NCI-H69 (cell line): ENCODE measurements at places on chromosomes 16 and 17.

- no peak for DNase-seq
These were observed 5.1 kb upstream of the CISD3 start for GRCh38 chr17:38725066-38725465.

- DNase-seq, result no peak
These were observed 80.7 kb upstream of the SDK2 start for GRCh38 chr17:73724990-73725389.

DNA sequence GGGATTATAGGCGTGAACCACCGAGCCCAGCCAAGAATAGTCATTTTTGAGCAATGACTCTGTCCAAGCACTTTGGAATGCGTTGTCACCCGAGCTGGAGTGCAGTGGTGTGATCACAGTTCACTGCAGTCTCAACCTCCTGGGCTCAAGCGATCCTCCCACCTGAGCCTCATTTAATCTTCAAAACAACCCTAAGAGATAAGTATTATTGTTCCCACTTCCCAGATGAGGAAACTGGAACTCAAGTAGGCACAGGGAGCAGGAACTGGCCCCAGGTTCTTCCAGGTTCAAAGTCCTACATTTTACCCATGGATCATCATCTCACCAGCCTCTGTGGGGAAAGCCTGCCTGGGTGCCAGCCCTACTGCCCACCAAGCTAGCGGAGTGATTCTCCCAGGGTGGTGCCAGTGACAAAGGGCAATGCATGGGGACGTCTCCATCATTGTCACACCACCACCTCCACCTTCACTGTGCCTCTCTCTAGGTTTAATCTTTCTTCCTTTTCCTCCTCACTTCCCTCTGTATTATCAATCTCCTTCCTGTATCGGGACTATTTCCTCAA lies 11.3 kb upstream of the RNF157 start:
- no peak for DNase-seq

GRCh38 chr17:67435122-67435521 lies 58.0 kb downstream of the PITPNC1 start:
- DNase-seq, result no peak

GRCh38 chr17:70187383-70187782 lies 18.1 kb downstream of the KCNJ2 start:
- no peak for DNase-seq

GRCh38 chr17:40038882-40039513 lies 15.2 kb downstream of the MED24 start:
- DNase-seq, result peak; percentile 32

DNA sequence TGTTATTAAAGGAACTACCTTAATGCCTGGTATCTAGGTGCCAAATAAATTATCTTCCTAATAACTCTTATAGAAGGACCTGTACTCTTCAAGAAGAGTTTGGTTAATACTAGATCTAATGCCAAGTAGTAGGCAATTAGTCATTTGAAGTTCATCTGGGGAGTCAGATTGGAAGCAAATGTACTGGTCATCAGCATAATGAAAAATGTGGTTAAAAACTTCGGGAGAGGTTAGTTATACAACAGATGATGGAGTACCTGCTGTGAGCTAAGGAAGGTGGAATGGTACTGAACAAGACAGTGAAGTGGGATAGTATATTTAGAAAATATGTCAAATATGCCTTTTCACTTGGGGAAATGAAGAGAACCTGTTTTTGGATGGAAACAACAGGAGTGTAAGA lies 49.2 kb downstream of the TNRC6A start:
- no peak for DNase-seq

DNA sequence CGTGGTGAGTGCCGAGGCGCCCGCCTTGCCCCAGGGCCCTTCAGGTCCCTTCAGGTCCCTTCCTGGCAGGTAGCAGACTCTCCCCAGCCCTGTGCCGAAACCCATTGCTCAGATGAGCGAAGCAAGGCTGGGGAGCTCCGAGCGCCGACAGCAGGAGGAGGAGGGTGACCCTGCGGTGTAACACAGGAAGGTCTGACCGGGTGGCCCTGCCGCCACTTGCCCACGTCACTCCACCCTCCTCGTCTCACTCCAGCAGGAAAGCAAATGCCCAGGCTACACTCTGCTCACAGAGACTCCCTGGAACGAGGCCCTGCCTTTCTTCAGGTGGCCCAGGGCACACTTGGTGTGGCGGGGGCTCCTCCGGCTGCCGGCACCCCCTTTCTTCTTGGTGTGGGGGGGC lies 57.2 kb downstream of the ACTG1 start:
- no peak for DNase-seq

DNA sequence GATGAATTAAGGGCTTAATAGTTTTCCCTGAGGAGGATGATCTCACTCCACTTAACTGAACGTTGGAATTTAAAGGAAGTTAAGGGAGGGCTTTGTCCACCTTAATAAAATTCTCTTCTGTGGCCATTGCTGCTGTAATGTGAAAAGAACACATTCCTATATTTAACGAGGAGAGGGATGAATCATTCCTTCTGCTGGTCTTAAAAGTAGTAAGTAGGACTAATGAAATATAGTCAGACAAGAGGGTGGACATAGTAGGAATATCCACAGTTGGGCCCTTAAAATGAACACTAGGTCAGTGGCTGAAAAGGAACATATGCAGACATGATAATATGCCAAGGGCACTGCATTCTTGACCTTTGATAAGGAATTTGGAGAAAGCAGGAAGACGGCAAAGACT lies 405.6 kb downstream of the PMP22 start:
- DNase-seq, result no peak

DNA sequence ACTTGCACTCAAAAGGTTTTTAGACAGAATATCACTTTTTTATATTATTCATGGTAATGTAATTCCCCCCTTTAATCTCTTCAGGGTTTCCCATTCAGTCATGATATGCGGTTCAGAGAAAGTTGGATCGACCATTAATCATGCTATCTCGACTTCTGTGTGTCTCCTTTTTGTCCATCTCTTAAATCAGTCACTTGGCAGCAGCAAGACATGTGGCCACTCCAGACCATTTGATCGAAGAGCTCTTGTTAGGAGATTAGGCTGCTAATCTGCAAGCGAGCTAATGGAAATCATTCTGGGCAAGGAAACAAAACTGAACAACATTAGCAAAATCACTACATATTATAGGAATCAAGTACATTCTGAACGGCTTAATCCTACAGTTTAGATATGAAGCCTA lies 449.9 kb downstream of the WWOX start:
- no peak for DNase-seq

- peak; percentile 91 for DNase-seq
These were observed at the start of gene HYDIN for GRCh38 chr16:71230122-71230845. HYDIN (minus strand) TSS chr16:71230722; CDS start chr16:71186895, 43,827 bp downstream.

GRCh38 chr16:50354082-50354481 lies 14.7 kb downstream of the BRD7 start:
- no peak for DNase-seq

- DNase-seq, result no peak
These were observed 219.2 kb upstream of the CDH5 start for GRCh38 chr16:66147291-66147690.

DNA sequence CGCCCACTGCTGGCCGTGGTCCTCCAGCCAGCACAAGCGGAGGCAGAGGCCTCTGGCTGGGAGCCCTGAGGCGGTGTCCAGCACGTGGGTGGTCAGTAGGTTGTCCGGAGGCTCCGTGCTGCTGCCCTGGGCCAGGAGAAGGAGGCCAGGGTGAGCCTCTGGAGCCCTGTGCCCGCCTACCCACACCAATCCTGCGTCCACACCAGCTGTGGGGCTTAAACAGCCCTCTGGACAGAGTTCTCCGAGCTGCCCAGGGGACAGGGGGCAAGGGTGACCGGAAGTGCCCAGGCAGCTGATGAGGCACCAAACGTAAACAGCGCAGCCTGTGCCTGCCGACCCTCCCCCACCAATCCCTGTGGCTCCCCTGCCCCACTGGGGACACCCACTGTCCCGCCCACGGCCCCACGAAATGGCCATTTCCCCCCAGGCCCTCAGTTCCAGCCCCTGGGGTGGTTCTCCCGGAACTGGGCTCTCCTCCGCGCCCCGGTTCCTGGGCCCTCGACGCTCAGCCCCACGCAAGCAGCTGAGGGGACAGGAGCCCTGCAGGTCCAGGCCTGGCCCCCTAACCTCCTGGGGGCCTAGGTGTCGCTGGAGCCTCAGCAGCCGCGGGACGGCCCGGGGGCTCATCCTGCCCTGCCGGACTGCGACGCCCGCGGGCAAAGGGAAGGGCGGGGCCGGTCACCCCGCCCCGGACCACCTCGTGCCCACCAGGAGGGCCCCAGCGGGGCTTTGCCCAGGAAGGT lies 27.9 kb upstream of the DBNDD1 start:
- DNase-seq, result peak; percentile 42

GRCh38 chr16:56851671-56852400 lies 13.2 kb upstream of the SLC12A3 start:
- DNase-seq, result no peak

GRCh38 chr16:46713634-46714033 lies 24.2 kb downstream of the ORC6 start:
- peak; percentile 34 for DNase-seq

DNA sequence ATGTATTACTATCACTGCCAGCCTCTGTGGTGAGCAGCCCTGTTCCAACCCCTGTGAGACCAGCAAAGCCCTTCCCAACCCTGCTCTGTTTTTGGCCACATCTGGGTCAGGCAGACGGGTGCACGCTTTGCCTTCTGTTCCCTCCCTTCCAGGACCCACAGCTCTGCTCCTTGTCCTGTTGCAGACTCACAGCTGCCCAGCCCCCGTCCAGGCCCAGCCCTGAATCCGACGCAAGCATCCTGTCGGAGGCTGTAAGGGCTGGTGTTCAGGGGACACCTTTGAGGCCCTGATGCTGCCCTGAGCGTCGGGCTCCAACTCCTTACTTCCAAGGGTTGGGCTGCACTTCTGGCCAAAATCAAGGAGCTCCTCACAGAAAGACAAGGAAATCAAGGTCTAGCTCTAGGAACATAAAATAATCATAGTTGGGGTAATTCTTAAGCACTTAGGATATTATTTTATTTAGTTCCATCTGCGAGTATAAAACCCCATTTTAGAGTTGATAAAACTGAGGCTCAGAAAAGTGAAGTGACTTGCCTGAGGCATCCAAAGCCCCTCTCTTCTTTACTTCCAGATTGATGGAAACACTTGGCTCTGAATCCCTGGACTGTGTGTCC lies 14.3 kb upstream of the SRCIN1 start:
- no peak for DNase-seq

- no peak for DNase-seq
These were observed 2.1 kb downstream of the ANTKMT start for GRCh38 chr16:722835-723633.

DNA sequence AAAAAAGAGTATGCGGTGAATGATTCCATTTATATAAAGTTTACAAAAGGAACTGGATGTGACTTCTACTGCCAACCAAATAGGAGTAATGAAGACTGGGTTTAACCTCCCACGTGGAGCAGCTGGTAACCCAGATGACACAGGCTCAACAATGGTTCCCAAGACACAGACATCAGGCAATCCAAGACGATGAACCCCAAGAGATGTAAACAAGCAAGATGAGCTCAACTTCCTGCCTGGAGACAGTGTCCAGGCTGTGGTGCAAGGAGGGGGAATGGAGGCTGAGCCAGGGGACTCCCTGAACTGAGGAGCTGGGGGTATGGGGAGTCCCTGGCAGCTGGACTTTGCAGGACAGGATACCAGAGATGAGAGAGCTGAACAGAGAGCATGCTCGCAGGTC lies 104.7 kb downstream of the LITAF start:
- DNase-seq, result no peak

DNA sequence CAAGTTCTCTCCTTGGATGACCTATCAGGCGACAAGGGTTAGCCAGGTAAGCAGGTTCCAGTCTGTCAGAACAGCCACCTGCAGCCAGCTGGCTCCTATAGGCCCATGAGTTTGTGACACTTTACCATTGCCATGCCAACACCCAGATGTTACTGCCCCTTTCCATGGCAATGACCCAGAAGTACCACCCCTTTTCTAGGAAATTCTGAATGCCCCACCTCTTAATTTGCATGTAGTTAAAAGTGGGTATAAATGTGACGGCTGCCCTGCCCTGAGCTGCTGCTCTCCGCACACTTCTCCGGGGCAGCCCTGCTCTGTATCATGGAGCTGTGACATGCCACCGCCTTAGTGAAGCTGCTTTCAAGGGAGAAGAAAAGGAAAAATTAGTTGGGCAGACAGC lies 10.0 kb upstream of the SECTM1 start:
- no peak for DNase-seq

GRCh38 chr16:19997264-19997663 lies 76.4 kb downstream of the GPR139 start:
- DNase-seq, result peak; percentile 60

DNA sequence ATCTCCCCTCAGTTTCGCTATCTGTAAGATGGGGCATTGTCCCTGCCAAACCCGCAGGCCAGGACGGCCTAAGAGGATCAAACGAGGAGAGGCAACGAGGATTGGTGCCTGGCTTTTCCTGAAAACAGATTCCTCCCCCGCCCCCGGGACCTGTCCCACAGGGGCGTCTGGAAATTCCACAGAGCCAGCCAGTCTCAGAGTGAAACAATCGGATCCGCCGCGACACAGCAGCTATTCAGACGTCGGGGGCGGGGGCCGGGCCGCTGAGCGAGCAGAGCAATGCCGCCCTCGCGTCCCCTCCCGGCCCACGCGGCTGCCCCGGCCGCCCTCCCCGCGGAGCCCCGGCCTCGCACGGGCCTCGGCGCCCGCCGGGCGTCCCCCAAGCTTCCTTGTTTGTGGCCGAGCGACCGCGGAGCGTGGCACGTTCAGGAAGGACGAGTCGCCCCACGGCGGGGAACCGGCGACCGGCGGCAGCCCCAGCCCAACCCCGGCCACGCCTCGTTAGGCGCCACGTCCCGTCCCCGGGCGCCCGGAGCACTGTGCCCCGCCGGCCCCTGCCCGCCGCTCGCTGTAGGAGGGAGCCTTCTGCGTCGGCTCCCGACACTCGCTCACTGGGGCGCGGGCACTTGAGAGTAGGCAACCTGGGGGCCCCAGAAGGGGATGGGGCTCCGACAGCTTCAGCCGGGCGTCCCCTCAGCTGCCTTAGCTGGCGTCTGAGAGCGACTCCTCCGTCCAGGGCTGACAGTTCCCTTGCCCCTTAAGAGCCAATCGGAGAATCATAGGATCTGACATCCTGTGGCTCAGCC lies 29.6 kb upstream of the PHOSPHO1 start:
- peak; percentile 64 for DNase-seq

DNA sequence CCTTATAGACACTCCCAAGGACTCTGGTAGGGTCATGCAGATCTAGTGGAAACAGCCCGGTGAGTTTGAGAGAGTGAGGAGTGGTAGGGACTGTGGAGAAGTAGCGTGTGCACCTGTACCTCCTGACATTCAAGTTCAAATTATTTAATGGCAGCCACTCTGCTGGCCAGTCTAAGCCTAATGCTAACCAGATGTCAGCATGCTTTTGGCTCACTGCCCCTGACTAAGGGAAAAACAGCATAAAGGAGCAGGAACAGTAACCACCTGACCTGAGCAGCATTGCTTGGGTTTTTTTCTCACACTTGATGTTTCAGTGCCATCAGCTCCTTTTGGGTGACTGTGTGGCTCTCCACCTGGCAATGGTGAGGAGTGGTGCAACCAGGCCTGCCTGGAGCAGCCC lies 23.8 kb upstream of the SLC12A3 start:
- DNase-seq, result no peak
